Renal pelvis (tissue), 12 donors: ENCODE measurements at places on chromosomes 16 and 17. TPM values are rescaled to one million over a fixed set of nuclear protein-coding genes. Genes with fewer than 3 reads are reported as not detected.

GRCh38 chr17:50181144-50181543 is 15.3 kb downstream of the SGCA start:
- DNase-seq, result no peak

- no peak for DNase-seq
These were observed 27.4 kb downstream of the BCO1 start for GRCh38 chr16:81265658-81266451.

- DNase-seq, result no peak
These were observed 15.3 kb downstream of the TMEM98 start for GRCh38 chr17:32943206-32943605.

ALOX15B gene
- polyA plus RNA-seq, result 1.2 TPM

CPHXL2 gene
- 0.22 TPM for polyA plus RNA-seq
